ENCODE measurements at places on chromosomes 7 and 10. TPM values are rescaled to one million over a fixed set of nuclear protein-coding genes. Genes with fewer than 3 reads are reported as not detected.

C10orf88 gene
- polyA plus RNA-seq = 7.5 TPM

HIPK2 gene
- polyA plus RNA-seq = 61.4 TPM

GPR15LG gene
- polyA plus RNA-seq = not detected

OIT3 gene
- polyA plus RNA-seq = not detected

CDK14 gene
- polyA plus RNA-seq = 28.4 TPM

WDR86 gene
- 0.15 TPM for polyA plus RNA-seq

LIPN gene
- not detected for polyA plus RNA-seq

DENND2A gene
- 45.8 TPM for polyA plus RNA-seq

EXOC6 gene
- polyA plus RNA-seq = 21.8 TPM

TSPAN14 gene
- polyA plus RNA-seq = 32.5 TPM

LLCFC1 gene
- not detected for polyA plus RNA-seq

- no peak for DNase-seq
Measured at GRCh38 chr10:44990302-44990655, 10.4 kb upstream of the ZNF22 start.

DNA sequence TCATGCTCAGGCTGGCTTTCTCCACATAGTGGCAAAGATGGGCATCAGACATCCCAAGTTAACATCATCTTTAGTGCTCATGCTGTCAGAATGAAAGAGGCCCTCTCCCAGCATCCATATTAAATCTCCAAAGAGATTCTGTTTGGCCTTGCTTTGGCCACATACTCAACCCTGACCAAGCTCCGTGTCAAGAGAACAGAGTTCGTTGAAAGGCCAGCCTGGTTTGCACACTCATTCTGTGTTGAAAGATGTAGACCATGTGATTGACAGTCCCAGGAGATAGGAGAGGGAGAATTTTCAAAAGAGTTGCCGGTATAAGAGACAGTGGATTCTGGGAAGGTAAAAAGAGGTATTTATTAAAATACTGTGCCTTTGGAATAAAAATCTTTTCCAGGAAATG lies 19.7 kb downstream of the MET start:
- no peak for DNase-seq

DNA sequence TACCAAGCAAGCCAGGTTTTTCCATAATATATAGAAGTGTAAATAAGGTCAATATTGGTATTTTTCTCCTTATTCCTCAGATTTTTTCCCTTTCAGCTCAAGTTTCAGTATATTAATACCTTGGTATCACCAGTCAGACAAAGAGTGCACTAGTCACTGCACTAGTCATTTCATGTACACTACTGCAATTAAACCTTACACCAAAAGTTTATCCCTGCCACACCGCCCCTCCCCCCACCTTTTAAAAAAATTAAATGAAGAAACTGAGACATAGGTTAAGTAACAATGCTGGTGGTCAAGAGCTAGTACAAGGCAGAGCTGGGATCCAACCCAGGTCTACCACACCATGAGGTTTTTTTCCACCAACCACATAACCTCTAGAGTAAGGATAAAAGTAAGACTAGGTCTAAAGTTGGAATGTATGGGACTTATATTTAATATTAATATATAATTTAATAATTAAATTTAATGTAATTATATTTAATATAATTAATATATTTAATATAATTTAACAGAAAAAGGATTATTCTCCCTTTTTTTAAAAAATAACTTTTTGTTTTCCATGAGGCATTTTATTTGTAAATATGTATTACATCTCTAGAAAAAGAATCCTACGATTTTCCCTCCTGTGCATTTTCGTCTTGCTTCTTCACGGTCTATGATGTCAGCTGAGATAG lies 68.5 kb downstream of the NT5C2 start:
- DNase-seq = no peak

DNA sequence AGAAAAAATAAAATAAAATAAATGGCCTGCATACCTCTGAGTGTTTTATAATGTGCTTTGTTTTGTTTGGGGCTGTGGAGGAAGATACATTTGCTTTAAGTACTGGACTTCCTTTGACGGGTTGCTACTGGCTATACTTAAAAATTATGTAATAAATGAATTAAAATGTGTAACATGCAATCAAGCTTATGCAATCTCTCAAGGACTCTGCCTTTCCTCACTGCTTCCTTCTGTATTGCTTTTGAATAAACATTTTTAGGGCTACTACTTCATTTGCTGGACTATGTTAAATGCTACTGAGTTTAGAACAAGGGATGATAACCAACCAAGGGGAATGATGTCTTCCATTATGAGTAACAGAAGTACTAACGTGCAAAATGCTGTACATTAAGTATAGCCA lies 91.6 kb downstream of the ETV1 start:
- DNase-seq = no peak

GRCh38 chr7:7979558-7979957 lies 11.0 kb downstream of the GLCCI1 start:
- DNase-seq = no peak

- no peak for DNase-seq
Measured at GRCh38 chr10:34816501-34817002, 1.5 kb upstream of the PARD3 start.

GRCh38 chr10:62826273-62826672 lies 10.1 kb upstream of the EGR2 start:
- DNase-seq = no peak

GRCh38 chr10:88205842-88206446 lies 342.5 kb downstream of the PTEN start:
- no peak for DNase-seq

GRCh38 chr7:66967029-66967428 lies 28.4 kb downstream of the SBDS start:
- DNase-seq = no peak

- DNase-seq = no peak
Measured at GRCh38 chr7:139059905-139060304, 24.1 kb upstream of the ZC3HAV1L start.

DNA sequence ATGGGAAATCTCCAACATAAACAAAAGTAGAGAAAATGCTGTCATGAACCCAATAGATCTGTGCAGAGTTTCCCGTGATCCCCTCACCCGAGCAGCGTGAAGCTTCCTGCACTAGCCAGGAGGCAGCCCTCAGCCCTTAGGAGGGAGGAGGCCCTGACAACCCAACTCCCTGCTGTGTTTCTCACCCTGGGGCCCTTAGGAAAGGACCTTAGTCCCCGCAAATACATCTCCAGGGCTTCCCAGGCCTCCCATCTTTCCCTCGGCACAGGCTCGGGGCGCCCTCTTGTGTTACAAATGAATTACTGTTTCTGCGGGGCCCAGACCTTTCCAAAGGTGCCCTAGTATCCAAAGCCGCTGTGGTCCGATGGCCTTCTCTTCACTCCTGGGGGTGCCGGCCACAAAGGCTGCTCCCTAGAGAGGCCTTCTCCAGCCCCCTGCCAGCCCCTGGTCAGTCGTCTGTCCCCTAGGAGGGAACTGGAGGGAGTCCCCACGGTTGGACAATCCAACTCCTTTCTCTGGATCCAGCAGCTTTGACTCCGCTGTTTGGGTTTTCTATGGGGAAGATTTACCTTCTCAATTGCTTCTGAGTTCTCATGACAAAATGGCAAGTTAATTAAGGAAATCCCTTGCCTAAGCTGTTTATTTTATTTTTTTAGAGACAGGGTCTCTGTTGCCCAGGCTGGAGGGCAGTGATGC lies 49.9 kb upstream of the SH2B2 start:
- DNase-seq = peak; percentile 24

DNA sequence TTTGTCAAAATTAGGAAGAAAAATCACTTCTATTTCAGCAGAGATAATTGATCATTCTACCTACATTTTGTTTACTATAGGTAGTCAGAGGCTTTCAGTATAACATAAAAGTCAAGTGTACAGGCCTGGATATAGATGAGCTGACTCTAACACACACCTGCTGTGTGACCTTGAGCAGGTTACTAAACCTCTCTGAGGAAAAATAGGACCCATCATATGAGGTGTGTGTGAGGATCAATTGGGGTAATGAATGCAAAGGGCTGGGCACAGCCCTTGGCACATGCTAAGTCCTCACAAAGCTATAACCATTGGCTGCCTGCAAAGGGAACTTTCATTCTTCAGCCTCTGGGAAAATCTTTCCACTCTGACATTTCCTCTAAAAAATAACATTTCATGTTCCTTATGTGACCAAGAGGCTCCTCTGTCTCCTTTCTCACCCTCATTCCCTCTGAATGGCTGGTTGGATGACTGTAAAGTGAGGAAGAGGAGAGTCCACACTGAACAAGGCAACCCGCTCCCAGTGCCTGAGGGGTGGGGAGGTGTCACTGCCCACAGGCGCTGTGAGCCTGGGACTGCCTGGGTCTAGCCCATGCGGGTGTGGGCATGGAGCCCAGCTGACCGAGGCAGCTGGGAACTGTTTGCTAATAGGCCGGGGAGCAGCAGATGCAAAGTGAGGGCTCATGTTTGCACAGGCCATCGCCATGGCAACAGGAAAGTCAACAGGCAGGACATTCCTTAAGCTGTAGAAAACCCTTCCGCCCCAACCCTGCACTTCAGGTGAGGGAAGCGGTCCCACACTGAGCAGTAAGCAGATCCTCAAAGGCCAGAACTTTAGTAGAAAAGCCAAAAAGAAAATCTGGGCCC lies 36.8 kb downstream of the MYOF start:
- DNase-seq = peak; percentile 93

- DNase-seq = no peak
Measured at GRCh38 chr7:4164556-4164955, 517.5 kb upstream of the FOXK1 start.

DNA sequence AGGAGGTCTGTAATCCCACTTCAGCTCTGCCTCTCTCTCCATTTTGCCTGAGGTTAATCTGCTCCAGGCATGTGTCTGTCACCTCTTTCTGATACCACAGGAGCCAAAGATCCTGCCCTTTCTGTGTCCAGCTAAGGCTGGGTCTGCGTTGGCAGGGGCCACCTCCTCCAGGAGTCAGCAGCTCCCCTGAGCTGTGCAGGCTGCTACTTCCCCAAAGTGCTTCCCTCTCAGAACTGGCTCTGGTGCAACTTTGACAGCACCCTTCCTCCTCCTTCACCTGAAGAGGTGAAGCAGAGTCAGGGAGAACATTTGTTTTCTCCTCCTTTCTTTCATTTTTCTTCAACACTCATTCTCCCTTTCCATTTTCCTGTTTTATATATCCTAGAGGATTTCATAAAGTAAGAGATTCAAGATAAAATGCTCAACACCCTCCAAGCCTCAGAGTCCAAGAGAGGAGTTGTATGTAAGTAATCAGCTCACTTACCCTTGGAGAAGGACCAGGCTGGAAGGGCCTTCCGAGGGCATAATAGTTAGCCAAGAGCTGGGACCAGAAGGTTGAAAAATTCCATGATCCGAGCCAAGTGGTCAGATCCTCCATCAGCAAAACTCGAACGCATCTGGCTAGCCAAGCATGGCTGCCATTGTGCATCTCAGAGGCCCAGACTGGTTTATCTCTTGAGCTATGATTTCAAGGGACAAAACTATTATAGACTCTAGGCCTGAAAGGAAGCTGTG lies 257.3 kb downstream of the PTEN start:
- no peak for DNase-seq

GRCh38 chr7:15280078-15280733 lies 281.6 kb downstream of the AGMO start:
- DNase-seq = no peak

DNA sequence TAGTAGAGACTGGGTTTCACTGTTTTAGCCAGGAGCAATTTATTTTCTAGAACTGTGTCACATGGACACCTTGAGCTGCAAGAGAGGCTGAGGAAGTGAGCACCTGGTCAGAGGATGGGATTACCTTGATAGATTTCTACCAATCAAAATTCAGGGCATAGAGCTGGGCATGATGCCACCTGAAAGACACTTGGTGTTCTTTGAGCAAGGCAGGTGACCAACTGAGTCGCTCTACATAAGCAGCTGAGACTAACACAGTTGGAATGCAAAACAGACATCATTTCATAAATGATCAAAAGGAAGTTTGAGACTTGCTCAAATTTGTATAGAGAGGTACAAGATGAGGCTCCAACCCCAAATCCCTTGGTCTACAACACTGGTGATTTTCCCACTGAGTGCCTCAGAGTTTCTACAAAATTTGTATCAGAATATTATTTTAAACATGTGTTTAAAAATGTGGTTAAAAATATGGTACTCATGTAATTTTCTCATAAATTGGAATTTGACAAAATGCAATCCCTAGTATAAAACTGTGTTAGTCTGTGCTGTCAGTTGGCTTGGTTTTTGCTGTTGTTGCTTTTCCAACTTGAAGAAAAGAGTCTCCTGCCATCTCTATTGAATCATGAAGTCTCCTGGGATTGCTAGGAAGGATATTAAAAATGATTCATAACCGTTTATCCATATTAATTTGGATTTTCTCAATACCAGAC lies 156.4 kb upstream of the MDFIC start:
- no peak for DNase-seq

- no peak for DNase-seq
Measured at GRCh38 chr7:13904007-13904406, 85.5 kb downstream of the ETV1 start.

GRCh38 chr7:132420527-132420926 lies 155.7 kb downstream of the PLXNA4 start:
- no peak for DNase-seq

DNA sequence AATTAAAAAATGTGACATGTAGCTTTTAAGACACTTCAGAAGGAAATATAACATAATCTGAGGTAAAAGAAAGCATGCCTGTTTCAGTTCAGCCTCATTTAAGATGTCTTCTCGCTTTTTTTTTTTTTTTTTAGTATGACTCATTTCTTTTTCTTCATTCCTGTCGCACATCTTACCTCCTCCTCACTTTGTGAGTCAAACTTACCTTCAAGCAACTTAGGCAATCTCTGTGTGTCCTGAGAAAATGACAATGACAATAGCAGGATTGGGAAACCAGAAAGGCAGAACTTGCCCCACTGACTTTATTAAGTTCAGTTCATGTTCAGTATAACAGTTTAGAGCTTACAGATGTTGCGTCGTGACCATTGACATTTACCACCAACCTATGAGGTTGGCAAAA lies 7.7 kb downstream of the PTN start:
- DNase-seq = no peak

GRCh38 chr7:28272461-28272877 lies 91.9 kb upstream of the JAZF1 start:
- peak; percentile 33 for DNase-seq

- DNase-seq = no peak
Measured at GRCh38 chr7:140671966-140672365, 779 bp upstream of the ADCK2 start.

GRCh38 chr7:45105588-45106188 lies 5.8 kb downstream of the TBRG4 start:
- DNase-seq = no peak

- no peak for DNase-seq
Measured at GRCh38 chr7:38007096-38007495, 86.7 kb downstream of the EPDR1 start.

- DNase-seq = no peak
Measured at GRCh38 chr7:26664735-26665416, 199.5 kb downstream of the SKAP2 start.

GRCh38 chr7:17405786-17406185 lies 107.3 kb downstream of the AHR start:
- DNase-seq = peak; percentile 76

DNA sequence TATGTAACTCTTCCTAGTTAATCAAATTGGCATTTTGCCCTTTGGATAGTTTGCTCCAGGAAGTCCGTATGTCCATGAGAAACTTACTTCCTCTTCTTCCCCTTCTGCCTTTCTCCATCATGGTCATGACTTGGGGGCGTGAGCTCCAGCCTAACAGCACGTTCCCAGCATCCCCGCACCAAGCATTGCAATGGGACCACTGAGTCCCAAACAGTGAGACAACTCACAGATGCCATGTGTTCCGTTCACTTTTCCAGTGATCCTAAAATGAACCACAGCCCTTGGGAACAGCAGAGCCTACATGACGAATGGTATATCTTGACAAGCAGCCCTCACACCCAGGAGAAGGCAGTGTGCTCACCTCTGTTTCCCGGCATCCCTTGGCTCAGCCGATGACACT lies 10.7 kb downstream of the BTBD16 start:
- DNase-seq = no peak
